ENCODE measurements at places on chromosomes 1 and 21.

DNA sequence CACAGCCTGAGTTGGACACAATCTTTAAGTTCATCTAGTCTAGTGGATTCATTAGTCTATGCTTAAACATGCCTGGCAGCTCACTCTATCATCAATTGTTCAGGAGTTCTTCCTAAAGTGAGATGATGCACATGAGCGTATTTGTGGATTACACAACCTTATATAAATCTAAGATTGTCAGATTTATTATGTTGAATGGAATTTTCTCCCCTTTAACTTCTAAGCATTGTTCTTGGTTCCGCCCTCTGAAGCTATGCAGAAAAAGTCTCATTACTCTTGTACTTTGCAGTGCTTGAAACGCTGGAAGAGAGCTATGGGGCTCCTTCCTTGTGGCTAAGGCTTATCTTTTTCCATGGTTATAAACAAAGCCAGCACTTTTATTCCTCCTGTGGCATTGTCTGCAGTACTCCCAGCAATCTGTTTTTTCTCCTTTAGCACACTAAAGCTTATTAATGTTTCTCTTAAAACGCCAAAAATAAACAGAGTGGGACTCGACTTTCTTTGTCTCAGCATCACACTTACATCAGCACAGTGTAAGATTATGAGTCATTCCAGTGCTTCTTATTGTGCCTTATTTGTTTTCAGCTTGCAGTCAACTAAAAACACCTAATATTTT lies 316.8 kb upstream of the CAMK1G start:
- DNase-seq = no peak

GRCh38 chr1:31507676-31508530 lies 68.4 kb upstream of the TINAGL1 start:
- DNase-seq = no peak

DNA sequence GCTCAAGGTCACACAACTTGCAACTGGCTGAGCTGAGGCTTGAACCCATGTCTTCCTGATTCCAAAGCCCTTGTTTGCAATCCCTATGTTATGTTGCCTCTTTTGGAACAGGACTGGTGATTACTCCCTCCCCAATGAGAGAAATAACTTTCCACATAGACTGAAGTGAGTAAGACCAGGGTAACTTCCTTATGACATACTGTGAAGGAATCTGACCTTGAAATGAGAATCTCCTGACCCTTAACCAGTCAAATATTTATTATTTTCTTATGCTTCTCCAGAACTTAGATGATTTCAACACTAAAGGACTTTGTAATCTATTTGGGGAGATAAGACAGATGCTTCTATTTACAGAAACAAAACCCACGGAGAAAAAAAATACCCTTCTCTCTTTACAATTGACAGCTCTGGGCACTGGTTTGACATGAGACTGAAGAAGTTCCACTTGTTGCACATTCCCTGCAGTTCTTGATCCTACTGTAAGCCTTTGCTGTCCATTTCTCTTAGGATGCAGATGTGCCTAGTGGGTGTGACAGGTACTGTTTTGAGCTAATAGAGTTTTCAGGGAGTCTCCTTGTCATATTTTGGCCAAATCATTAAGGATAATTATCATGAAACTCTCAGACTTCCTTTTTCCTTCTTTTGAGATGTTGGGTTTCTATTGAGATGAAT lies 3.9 kb upstream of the RPTN start:
- DNase-seq = no peak

- no peak for DNase-seq
Measured at GRCh38 chr1:228259951-228260350, 52.1 kb downstream of the OBSCN start.

- peak; percentile 15 for DNase-seq
Measured at GRCh38 chr1:28510273-28510969, 4.6 kb downstream of the RCC1 start.

DNA sequence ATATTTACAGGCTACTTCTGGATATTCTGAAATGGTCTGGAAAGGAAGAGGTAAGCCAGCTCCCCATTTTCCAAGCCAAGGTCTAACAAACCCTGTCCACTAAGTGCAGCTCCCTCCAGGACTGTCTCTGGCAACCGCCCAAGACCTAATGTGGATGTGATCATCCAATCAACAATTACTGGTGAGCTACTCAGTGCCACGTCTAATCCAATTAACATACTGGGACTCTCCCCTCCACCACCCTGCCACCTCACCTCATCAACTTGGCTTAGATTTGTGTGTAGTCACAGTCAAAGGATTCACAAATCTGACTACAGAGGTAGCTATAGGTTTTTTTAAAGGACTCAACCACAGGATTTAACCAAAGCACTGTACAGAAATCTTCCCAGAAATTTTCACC lies 25.4 kb upstream of the S100A7 start:
- peak; percentile 31 for DNase-seq

- no peak for DNase-seq
Measured at GRCh38 chr1:207402744-207403143, 51.4 kb upstream of the CR2 start.

DNA sequence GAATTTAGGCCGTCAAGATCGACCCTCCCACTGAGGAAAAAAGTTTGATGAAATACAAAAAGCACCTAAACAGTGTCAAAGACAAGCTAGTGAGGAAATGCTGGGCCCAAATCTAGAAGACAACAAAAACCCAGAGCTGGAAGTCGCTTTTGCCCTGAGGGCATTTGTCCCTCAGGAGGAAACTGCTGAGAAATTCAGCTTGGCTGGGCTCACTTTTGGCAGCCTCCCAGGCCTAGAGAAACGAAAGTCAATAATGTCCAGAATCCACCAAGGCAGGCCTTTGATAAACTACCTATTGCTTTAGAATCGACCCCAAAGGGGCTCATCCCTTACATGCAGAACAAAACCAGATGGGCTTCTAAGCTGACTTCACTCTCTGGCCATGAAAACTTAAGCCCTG lies 38.9 kb downstream of the SYT2 start:
- no peak for DNase-seq

GRCh38 chr21:42641311-42642218 lies 11.9 kb upstream of the PDE9A start:
- DNase-seq = no peak

DNA sequence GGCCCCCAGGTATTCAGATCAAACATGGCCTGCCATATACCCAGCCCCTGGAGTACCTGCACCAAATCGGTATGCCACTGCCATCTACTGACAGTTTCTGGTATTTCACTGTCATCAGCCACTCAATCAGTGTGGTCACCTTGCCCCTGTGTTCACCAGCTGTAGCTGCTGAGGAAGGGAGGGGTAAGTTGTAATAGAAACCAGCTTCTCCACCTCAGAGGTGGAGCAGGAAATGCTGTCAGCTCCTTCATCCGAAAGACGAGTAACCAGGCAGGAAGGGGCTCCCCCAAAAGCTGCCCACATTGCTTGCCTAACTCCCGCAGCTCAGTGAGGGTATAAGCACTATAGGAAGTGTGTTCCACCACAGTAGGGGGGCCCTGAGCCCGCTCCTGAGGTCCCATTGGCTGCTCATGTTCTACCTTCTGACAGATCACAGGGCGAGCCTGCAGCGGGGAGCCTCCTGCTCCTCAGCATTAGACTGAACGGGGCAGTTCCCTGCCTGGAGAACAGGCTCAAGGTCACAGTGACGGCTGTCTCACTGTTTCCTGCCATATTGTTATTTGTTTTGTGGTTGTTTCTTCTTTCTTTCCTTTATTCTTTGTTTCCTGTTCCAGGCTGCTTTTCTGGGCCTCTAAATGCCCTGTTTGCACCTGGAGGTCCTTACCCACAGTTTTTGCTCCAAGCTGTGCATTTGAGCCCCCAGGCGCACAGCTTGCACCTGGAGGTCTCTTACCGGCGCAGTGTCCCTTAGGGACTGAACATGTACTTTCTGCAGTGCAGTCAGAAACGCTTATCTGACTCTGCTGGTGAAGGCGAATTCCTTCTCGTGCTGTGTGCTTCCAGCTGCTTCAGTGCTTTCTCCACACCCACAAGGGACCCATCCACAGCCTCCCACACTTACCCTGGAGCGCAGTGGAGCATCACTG lies 1638.3 kb downstream of the MRPL39 start:
- DNase-seq = peak; percentile 60

DNA sequence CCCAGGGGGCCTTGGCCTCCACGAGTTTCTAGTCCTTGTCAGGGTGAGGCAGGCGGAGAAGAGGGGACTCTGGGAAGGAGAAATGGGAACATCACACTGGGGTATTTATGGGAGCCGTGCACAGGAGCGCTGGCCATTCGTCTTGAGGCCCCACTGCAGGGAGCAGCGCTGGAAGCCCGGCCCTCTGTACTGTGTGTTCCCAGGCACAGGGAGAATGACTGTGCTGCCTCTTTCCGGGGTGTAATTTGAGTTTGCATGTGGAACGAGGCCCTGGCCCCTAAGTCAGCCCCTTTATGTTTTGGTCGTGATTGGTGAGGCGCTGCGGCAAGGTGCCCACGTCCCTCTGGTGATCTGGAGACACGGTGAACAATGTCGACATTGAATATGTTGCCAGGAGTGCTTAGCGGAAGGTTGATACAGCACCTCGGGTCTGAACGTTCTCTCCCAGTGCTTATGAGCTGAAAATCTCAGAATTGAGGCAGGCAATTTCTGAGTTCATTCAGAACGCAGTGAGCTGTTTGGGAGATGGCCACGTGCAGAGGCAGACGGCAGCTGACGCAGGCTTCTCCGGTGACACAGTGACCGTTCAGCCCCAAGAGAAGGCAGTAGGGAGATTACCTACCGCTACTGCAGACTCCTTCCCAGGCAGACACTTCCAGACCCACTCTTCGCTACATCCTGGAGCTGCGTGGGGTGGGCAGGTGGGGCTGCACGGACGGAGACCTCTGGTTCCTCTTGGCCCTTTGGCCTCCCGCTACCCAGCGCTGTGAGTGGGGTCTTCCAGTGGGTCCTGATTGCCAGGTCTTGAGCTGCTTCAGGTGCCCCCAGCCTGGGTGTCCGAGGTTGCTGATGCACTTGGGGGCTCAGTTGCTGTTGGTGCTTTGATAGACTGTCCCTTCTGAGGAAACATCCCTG lies 265.8 kb downstream of the CAMTA1 start:
- DNase-seq = no peak

GRCh38 chr1:51516649-51517158 lies 2.4 kb downstream of the EPS15 start:
- no peak for DNase-seq

- peak; percentile 24 for DNase-seq
Measured at GRCh38 chr21:15692711-15693110, 37.1 kb upstream of the USP25 start.

DNA sequence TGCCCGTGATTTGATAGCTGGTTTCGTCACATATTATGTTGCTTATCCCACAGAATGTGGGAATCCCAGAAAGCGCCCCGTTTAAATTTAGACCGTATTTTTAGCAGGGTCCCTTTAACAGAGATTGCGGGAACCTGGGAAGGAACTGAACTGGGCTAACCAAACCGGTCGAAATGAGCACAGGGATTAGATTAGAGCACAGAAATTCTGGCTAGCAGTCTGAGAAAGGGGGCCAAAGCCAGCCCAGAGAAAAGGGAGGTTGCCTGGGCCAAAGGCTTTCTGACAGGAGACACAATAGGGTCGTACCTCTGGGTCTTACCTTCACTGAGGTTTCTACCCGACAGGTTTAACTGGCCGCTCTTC lies 327 bp downstream of the LRRC40 start:
- peak; percentile 58 for DNase-seq

- DNase-seq = no peak
Measured at GRCh38 chr1:4614371-4615137, 39.9 kb upstream of the AJAP1 start.

DNA sequence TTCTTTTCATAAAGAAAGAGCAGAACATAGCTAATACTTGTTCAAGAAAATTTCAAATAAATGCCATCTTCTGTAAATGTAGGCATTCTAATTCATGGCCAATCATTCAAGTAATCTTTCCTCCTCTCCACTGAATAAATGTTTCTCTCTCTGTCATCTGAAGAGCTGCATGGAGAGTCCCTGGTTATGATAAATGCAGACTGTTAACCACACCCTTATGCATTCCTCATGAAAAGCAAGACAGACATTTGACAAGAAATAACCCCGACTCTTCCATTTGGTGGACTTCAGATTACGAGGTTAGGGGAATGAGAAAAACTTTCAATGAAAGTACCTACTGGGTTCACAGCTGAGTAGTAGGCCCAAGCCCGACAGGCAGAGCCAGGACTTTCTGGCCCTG lies 44.7 kb upstream of the SLC19A2 start:
- no peak for DNase-seq

DNA sequence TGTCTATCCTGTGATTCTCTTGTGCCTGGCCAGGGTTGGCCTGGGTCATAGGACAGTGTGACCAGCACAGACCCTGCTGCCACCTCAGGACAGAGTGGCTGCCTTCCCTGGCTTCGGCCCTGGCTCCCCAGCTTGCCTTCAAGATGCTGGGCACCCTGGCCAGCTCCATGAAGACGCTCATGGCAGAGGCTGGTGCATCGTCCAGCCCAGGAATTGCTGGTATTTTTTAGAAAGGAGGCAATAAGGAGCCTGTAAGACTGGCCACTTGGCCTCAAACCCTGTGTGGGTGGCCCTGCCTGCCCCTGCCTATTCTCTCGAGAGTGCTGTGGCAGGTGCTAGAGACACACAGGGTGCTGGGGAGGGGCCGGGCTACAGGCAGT lies 70.4 kb upstream of the ACTRT2 start:
- DNase-seq = no peak

- DNase-seq = peak; percentile 51
Measured at GRCh38 chr1:224497714-224498573, 63.3 kb upstream of the WDR26 start.

DNA sequence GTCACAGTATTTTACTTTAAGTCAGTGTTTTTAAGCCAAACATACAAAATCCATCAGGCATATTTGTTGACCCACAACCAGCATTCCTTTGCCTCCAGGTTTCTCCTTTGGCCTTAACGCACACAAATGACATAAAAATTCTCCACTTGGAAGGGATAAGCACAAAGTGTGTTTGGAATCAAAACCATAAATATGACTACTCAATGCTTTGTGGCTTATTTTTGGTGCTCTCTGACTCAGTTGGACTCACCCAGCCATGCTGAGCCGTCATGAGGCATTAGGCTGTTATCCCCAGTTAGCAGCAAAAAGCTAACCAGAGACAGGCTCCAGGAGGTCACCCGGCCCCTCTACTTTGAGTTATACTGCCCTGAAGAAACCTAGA lies 948 bp downstream of the PRUNE1 start:
- DNase-seq = no peak

GRCh38 chr1:111746614-111746999 lies 7.4 kb upstream of the INKA2 start:
- DNase-seq = no peak

DNA sequence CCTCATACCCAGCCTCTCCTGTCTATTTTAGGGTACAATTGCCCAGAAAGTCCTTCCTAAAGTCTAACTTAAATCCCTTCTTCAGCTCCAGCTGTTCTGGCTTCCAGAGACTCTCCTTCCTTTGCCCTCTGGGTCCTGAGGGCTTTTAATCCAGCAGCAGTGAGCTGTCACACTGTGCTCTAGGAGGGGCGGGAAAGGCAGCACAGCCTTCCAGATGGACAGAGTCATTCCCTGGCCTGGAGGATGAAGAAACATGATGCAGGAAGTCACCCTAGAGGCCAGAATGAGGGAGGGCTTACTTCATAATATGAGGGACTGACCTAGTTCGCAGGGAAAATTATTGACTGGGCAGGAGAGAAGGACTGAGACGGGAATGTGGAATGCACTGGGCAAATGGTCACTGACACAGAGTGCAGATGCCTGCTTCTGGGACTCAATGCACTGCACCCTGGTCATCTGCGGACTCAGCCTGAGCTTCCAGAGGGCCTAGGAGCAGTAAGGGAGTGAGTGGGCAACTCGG lies 1.3 kb downstream of the SH2D2A start:
- no peak for DNase-seq

- no peak for DNase-seq
Measured at GRCh38 chr1:2482588-2482987, 6.5 kb downstream of the PLCH2 start.
